ENCODE measurements at places on chromosomes 6 and 20.

- no peak for DNase-seq
These were observed 126.6 kb downstream of the VEGFA start for GRCh38 chr6:43896329-43897255.

- DNase-seq, result no peak
These were observed 186.9 kb upstream of the UST start for GRCh38 chr6:148559848-148560433.

- peak; percentile 40 for DNase-seq
These were observed 250.6 kb downstream of the FARS2 start for GRCh38 chr6:5511954-5512353.

DNA sequence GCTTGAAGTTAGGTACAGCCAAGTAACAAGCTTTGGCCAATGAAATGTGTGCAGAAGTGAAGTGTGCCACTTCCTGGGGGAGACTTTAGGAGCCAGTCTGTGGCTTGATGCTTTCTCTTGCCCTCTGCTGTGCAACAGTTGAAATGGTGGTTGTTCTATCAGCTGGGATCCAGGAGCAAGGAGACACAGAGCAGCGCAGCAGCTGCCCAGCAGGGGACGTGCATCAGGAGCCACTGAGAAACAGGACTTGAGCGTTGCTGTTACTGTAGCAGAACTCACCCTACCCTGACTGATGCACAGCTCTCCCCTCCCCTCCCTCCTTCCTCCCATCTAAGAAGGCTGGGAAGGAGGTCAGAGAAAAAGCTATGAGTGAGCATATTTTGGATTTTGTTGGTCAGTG, 18.9 kb upstream of the CCN5 start:
- DNase-seq, result no peak

- no peak for DNase-seq
These were observed 2.7 kb upstream of the MICA start for GRCh38 chr6:31400467-31401289.

DNA sequence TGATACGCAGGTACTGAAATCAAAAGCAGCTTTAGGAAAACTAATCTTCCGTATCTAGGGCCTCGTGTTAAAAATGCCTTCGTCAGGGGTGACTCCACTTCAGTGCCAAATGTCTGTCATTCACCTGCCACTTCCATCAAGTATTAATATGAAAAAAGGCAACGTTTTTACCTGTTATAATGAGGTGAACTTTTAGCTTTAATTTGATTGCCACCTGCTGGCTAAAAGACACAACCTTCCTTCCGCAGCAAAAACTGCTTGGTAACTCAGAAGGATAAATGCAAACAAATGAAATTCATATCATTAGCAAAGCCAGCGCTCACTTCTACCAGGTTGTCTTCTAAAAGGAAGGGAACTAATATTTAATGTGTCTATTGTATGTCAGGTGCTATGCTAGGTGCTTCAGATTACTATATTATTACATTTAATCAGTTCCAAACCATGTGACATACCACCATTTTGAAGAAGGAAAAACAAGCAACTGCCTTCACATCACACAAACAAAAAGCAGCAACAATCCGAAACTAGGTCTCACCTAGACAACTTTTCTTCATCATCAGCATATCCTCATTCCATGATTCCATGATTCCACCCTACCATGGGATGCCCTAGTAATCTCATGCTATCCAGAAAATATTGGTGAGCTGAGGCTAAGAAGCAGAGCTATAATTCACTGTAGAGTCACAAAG, 20.6 kb upstream of the ARHGAP18 start:
- no peak for DNase-seq

DNA sequence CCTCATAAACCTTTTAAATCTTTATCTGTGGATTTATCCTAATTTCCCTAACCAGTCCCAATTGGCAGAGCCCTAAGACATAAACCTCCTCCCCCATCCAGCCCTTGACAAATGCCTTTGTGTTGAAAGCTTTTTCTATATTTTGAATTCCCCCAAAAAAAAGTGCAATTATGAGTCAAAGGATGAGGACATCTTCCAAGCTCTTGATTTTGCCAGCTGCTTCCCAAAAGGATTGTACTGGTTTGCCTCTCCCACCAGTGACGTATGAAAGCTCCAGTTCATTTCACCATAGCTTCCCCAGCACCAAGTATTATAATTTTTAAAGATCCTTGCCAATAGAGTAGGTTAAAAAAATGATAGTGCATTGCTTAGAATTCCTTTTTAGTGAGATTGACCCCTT, 38.9 kb downstream of the SIRPA start:
- peak; percentile 73 for DNase-seq

DNA sequence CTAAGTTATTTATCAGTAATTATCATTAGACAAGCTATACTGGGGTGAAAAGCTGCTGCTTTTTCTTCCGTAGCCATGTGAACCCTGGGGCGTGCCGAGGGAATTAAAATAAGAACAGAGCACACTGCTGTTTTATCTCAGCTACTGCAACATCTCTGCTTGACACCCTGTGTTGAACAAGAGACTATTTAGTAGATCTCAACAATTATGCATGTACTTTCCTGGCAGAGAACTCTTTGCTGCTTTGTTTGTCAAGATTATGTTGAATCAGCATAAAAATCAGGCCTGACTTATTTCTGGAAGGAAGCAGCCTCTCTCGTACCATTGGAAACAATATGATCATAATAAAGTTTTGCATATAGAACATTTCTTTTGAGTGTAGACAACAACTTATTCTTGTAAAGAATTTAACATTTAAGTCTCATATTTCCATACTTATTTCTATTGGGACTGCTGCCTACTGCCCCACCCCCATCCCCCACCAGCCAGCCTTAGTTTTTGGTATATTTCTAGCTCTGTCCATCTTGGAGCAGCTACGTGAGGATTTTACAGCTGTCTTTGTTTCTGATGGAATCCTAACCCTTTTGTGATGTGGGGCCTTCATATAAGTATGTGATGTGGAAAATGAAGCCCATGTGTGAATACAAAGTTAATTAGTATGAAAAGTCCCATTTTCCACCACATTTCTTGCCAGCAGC, 1011.4 kb downstream of the KIF16B start:
- no peak for DNase-seq

DNA sequence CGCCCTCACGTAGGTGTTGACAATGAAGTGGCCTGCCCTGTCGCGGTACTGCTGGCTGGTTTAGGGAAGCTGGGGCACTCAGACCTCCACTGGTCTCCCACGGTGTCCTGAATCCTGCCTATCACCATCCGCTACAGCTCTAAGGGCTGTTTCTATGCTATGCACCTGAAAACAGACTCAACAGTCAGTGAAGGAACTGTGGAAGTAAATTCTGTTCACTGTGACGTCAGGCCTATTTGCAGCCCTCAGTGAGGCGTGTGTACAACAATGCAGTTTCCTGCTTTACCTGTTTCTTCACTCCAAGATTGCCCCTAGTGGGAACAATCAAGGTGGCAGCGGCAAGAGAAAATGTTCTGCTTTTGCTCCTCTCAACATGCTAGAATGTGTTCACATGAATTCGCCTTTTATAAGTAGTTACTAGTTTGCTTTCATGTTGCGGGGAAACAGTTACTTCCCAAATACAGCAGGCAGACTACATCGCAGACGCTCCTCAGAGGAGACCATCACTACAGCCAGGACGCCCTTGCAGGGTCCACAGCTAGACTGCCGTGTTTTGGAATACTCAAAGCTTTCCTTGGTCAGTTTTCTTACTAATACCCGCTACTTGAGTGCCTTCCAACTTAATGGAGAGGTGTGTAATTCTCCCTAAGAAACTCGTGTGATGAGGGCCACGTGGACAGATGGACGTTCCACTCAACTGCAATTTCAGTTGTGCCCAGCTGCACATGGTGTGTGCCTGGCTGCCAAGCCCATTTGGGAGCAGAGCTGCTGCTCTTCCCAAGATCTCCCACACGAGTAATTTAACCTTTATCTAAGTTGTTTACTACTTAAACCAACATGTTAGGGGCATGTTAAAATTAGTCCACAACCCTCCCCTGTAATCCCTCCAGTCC, 25.4 kb downstream of the DIDO1 start:
- DNase-seq, result no peak

- no peak for DNase-seq
These were observed 38.8 kb downstream of the ELOVL5 start for GRCh38 chr6:53309901-53310300.

- no peak for DNase-seq
These were observed 2.1 kb upstream of the HIVEP1 start for GRCh38 chr6:12009876-12010634.

- no peak for DNase-seq
These were observed 93.8 kb upstream of the LY86 start for GRCh38 chr6:6494677-6495076.

GRCh38 chr6:23696992-23697391, 429.0 kb upstream of the NRSN1 start:
- no peak for DNase-seq

DNA sequence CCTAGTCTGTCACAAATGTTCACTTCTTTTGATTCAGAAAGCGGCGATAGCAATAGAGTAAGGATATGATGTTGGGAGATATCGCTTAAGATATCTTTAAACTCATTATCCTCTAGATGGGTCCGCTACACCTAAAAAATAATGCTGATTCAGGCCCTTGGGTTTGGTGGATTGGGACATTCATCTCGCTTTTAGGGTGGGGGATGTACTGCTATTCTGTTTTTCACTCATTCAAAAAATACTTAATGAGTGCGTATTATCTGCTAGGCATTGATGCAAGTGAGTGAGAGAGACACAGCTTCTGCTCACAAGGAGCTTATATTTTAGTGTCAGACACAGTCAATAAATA, 118.3 kb upstream of the SUPT3H start:
- DNase-seq, result no peak

DNA sequence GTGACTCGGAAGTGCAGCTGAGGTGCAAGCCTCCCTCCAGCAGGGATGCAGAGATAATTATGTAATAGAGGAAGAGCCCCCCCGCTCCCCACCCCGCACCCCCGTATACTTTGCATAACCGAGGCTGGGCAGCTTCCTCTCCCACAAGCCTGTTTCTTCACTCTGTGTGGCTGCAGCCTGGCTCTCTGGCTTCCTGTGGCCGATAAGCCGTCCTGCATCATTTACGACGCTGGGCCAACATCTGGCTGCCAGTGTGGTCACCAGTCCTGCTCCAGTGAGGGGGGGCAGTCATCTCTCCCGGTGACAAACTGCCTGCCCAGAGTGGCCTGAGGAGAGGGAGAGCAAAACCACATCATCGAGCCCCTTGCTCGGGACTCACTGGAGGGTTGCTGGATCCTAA, 59.2 kb downstream of the RBM38 start:
- no peak for DNase-seq

DNA sequence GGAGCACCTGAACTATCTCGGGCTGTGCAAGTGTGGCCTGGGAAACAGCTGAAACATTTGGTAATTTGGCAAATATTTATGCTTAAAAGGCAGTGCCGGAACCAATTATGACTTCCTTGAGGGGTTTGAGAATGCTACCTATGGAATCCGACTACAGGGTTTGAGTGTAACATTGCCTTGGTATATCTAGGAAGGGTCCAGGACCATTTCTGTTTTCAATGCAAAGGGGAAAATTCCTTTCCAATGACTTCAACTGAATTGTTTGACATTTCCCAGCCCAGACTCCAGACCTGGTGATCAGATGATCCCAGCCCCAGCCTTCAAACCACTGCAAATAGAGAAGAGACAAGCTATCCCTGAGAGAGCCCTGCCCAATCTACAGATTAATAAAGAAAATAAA, 4.6 kb upstream of the PPP1R3G start:
- DNase-seq, result no peak

- no peak for DNase-seq
These were observed 275.0 kb upstream of the PREP start for GRCh38 chr6:105677671-105678475.

GRCh38 chr6:37272834-37273566, 15.1 kb upstream of the TMEM217 start:
- no peak for DNase-seq

- no peak for DNase-seq
These were observed 92.3 kb upstream of the HCRTR2 start for GRCh38 chr6:55082021-55082420.

DNA sequence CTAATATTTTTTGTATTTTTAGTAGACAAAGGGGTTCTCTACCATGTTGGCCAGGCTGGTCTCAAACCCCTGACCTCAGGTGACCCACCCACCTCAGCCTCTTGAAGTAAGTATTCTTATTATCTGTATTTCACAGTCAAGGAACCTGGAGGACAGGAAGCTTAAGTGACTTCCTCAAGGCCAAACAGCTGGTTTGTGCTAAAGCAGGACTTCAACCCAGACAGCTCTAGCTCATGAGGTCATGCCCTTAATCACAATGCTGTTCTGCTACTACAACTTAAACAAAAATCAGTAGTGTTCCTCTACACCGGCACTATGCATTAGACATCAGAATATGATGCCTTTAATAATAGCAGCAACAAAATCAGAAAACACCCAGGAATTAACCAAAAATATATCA, 168.9 kb downstream of the ADGB start:
- no peak for DNase-seq

- no peak for DNase-seq
These were observed 12.2 kb upstream of the ANKEF1 start for GRCh38 chr20:10022625-10023024.

DNA sequence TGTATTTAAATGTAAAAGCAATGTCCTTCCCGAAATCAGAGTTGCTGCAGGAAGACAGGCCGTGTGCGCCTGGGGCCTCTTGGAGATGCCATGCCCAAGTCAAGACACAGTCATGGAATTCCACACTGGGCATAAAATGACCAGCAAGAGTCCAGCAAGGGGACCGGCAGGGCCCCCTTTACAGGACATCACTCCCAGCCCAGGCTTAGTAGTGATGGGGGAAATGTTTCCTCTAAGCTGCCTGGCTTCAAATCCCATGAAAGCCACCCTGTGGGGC, 1.9 kb upstream of the PPP1R3G start:
- DNase-seq, result no peak

DNA sequence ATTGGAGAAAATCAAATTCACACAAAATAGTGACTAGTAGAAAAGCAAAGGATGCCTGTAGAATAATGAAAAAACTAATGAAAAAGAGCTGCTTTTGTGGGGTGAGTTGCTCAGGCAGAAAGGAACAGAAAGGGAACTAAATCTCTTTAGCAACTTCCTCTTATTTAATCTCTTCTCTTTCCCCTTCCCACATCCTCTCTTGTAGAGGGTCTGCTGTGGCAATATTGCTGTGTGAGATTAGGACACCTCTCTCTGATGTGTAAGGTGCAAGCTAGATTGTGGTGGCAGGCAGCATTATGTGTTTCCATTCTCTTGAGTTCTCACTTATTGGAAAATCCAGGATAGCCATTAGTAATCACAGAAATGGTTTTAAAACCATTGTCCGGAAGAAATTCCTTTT, 49.7 kb downstream of the SYNE1 start:
- no peak for DNase-seq

All from HS-5 (cell line).